ENCODE measurements at places on chromosomes 6 and 20.

- ATAC-seq: no peak
Measured at GRCh38 chr6:138374230-138374629, 3.5 kb upstream of the SMIM28 start.

DNA sequence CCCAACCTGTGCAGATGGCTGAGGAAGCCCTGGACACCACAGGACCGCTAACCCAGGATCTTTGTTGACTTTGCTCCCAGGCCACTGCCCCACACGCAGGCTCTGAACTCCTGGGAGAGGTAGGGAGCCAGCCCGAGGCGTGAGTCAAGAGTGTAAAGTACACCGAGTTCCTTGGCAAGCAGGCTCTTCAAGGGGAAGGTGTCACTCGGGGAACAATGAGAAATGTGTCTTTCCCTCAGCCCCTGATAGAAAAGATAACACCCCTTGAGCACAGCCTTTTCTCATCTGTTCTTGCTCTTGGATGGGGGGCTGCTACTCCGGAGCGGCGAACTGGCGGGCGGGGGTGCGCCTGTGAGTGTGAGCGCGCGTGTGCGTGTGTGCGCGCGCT, 472 bp upstream of the EDN3 start:
- no peak for ATAC-seq

DNA sequence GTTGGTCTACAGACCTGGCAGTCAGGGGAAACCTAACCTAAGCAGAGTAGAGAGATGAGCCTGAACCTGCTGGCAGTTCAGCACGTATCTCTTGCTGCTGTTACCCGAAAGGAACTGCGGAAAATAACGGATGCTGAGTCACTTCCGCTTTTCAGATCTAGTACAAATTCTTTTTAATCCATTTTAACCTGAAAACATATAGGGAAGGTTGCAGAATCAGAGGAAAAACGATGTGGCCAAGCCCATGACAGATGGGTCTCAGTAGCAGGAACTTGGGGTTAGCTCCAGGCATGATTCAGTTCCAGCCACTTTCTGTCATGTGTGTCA, 351.9 kb upstream of the PRND start:
- peak; percentile 42 for ATAC-seq

DNA sequence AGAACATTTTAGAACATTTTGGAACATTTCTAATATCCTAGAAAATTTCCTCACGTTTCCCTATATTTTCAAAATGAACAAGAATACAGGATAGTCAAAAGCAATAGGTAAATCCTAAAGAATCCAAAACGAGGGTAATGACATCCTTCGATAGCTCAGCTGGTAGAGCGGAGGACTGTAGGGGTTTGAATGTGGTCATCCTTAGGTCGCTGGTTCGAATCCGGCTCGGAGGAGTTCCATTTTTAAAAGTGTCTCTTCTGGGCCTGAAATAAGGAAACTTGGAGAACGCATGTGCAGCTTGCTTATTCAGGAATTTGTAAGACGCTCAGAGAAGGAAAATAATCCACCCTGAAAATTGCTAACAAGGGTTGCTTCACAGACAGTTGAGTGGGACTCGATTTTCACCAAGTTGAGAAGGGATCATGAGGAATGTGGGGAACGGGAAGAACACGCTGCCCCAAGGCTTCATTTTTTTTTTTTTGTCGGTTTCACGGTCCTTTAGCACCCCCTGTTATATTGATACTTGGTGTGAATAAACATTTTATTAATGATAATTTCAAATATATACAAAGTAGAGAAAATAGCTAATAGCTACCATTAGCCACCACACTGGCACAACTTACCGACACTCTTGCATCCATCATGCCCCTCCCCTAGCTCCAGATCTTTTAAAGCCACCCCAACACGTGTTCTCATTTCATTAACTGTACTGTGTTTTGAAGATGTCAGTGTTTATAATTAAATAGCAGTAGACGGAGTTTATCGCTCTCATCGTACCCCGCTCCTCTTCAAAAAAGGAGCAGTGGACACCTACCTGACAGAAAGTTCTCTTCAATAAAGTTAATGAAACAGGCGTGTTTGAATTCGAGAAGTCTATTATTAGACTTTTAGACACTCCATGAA, 1.8 kb upstream of the ABT1 start:
- no peak for ATAC-seq

DNA sequence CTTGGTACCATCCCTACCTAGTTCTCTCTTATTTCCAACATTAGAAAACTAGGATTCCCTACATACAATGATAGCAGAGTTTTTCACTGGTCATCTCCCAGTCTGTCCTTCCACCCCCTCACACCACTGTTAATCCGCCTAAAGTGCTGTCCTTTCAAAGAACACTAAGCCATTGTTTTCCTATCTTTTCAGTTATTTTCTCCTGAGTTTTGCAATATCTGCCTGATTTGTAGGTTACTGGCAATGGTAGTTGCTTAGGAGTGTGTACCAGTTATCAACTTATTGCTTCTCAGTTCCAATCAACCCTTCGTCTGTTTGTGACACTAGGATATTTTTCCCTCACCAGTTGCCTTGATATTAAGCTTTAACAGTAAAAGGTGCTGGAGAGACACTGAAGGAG, 135.0 kb downstream of the EPM2A start:
- ATAC-seq: no peak

DNA sequence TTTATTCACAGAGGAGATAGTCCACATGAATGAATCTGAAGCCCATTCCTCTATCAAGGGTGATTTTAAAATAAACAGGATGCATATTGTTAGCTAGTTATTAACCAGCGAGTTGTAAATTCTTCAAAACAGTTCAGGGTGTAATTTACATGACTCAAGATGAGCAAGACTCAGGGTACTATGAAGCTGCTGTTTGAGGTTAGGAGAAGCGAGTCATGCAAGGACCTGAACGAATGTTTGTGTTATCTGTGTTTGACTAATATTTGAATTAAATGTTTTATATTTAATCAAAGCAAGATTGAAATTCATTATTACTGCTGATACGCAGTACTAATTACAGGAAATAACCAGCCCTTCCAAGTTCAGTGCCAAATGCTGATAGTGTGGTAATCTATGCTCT, 191.1 kb downstream of the SAMD5 start:
- no peak for ATAC-seq

GRCh38 chr6:89260832-89261231, 43.7 kb upstream of the GABRR1 start:
- no peak for ATAC-seq

DNA sequence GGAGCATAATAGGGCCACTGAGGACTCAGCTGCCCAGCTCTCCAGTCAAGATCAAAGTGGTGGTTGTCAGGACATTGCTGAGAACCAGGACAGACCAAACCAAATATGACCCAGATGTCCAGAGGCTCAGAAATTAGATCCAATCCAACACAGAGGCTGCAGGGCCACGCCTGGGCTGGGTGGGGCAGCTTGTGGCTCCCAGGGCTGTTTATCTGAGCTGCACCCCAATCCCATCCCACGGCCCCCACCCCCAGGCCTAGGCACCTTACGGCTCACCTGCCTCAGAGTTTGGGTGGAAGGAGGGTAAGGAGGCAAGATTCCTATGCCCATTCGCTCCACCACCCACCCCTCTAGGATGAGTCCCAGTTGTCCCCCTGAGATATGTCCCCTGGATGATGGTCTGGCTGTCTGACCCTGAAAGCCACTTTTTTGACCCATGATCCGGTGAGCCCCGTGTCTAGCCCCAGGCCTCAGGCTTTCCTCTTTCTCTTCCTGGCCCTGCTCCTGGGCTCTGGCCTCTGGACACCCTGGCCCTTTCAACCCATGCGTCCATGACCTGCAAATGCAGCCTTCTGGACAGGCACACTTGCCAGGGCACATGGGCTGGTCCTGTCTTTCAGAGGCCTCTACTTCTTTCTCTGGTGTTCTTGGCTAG, 40.0 kb downstream of the CPXM1 start:
- no peak for ATAC-seq

DNA sequence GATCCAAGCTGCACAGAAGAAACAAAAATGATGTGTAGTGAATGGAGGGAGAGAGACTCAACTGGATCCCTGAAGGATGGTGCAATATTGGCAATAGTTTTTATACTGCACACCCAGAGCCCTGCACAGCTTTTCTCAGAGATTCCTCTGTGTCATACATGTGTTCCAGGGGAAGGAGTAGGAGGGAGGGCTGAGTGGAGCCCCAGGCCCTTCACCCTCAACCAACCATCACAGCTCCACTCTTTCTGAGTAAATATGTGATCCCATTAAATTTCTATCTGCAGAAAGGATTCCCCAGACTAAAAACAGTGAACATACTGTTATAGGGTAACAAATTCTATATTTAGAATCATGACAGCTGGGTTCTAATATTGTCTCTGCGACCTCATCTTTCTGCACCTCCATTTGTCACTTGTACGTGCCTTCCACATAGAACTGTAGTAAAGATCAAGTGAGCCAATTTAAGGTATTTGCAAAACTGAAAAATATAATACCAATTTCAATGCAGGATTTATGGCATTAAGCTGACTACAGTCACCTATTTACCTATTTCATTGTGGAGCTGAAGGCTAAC, 421.4 kb upstream of the NRSN1 start:
- ATAC-seq: no peak

DNA sequence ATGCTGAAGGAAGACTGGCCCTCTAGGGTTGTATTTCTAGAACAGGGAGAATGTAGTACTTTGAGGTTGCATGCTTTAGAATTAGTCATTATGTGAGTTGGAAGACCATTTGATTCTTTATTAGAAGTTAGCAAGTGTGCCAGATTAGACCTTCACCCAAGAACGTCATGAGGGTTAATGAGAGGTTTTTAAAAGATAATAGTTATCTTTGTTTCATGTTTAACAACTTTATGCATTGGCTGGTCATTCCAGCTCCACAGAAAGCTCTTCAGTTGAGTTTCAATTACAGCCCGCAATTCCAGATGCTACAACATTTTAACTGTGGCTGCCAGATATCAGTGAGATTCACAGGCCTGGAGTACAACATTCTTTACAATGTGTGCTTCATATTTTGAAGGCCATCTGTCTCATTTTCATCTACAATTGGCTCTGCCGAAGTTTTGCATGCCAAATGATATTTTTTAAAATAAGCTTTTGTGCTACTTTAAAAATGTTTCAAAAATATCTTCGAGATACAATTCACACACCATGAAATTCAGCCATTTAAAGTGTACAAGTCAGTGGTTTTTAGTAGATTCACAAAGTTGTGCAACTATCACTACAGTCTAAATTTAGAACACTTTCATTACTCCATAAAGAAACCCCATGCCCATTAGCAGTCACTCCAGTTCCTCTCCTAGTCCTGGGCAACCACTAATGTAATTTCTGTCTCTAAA, 61.1 kb upstream of the FBXO30 start:
- no peak for ATAC-seq

DNA sequence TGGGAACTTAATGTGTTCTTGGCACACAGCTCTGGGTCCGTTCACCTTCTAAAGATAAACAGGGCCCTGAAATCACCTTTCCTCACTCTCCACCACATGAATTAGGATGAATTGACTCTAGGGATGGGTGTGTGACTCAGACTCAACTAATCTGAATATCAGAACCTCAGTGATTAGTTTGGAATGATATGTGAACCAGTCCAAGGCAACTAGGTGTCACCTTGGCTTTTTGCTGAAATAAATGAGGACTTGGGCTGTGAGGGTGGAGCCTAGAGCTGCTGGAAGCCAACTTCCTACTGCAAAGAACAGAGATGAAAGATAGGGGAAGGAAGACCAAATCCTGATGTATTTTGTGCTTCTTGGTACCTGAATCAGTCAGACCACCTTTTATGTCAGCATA, 132.0 kb upstream of the RNF24 start:
- no peak for ATAC-seq

DNA sequence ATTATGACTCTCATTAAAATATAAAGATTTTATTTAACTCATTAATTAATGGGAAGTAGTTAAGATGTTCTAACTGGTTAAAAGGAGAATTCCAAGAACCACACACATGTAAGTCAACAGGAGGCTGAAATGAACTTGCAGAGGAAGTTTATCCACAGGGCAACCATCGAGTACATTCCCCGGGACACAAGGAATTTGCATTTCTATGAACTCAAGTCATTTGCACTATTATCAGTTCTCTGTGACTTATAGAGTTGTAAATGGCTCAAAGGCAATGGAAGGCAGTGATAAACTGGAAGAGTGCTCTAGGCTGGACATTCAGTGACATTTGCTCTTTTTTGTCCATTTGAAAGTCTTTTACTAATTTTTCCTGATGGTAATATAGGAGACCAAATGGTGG, 97.4 kb downstream of the SNX5 start:
- ATAC-seq: no peak

GRCh38 chr20:43231829-43232228, 42.1 kb upstream of the PTPRT start:
- ATAC-seq: no peak

DNA sequence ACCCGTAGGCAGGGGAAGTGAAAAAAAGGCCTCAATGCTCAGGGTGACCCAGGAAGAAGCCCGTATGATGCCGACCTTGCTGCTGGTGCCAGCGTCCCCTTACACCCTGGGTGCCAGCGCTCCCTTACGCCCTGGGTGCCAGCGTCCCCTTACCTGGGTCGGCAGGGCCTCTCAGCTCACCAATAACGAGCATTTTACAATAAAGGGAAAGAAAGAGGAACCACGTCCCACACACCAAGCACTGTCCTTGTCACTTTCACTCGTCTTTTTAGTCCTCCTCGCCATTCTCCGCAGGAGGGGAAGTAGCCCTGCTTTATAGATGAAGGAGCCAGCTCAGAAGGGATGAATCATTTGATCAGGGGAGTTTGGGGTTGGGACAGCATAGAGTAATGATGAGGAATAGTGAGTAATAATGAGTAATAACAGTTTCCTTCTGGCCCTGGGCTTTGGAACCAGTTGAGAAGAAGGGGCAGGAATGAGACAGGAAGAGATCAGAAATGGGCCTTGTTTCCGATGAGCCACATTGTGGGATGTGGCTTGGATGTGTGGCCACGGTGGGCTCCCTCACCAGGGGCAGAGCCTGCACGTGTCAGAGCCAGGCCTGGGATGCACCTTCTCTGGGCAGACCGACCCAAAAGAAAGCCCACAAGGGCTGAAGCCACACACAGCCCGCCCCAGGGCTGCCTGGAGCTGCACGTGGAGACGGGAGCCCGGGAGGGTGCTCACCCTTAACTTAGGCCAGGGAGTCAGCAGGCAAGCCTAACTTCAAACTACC, 75.7 kb downstream of the SYNJ2 start:
- ATAC-seq: peak; percentile 84

- ATAC-seq: no peak
Measured at GRCh38 chr20:50762435-50763220, 31.2 kb downstream of the PARD6B start.

DNA sequence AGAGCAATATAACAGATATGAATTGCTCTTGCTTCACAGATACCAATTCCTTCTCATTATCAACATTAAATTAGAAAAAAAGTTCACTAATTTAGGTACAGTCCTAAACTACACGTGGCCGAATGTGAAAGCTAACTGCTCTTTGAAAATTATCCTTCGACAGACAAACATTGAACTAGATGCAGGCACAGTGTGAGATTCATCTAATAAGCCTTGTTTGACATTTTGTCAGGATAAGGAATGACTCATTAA, 1.1 kb downstream of the FAM184A start:
- no peak for ATAC-seq
